ENCODE measurements at places on chromosomes 2 and 18.

DNA sequence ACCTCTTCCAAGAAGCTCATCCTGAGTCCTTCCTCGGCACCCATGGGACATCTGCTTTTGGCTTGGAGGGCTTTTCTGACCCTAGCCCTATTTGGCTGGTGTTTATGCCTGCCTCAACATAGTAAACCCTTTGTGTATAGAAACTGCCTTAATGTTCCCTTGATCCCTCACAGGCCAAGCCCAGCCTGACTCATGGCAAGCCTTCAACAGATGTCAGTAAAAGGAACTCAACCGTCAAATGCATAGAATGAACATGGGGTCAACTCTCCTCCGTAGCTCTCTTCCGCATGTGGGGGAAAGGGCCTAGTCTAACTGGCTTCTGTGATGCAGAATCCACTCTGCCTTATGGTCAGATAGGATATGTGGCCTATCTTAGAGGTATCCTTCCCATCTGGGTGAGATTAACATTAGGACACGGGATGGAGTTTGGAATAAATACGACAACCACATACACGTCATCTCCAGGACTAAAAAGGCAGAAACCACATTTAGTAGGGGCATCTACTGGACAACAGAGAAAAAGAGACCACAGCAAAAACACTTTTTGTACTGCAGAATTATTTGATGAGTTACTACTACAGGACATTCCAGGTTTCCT, 2.5 kb upstream of the NPAS2 start:
- DNase-seq = no peak

DNA sequence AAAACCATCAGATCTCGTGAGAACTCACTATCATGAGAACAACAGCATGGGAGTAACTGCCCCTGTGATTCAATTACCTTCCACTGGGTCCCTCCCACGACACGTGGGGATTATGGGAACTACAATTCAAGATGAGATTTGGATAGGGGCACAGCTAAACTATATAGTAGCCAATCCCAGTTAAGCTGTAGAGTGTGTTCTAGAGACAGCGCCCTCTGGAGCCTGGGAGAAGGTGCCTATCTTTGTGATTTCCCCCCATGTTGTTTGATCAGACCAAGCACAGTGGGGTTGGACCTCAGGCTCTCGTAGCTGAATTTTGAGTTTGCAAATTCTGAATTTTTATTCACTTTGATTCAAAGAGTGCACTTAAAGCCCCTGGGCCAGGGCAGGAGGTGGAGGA, 108.2 kb upstream of the TWIST2 start:
- DNase-seq = no peak

DNA sequence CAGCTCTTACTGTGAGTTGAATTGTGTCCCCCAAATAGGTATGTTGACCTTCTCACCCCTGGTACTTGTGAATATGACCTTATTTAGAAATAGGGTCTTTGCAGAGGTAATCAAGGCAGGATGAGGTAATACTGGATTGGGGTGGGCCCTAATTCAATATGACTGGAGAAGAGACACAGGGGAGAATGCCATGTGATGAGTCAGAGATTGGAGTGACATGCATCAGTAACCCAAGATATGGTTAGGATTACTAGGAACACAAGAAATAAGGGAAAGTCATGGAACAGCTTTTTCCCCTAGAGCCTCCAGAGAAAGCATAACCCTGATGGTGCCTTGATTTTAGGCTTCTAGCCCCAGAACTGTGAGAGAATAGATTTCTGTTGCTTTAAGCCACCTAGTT, 37.0 kb upstream of the ATP5MC3 start:
- no peak for DNase-seq

DNA sequence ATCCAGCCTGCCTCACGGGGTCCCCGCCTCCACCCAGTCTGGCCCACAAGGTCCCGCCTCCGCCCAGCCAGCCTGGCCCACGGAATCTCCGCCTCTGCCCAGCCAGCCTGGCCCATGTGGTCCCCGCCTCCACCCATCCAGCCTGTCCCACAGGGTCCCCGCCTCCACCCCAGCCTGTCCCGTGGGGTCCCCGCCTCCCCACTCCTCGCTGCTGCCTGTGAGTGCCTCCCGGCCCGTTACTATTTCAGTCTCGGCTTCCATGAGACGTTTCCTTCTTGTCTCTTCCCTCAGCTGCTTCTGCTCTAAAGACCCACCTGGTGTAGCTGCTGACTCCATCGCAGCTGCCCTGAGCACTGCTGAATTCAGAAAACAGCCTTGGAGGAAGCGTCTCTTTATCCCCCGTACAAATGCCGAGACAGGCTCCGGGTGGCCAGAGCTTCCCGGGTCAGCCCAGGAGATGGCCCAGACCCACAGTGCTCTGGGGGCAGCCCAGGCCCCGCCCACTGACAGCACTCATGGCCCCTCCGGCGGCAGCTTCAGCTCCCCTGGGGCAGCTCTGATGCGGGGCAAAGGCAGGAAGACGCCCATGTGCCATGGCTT, 69.8 kb downstream of the NFATC1 start:
- no peak for DNase-seq

GRCh38 chr2:202064881-202065230, 8.2 kb upstream of the KIAA2012 start:
- DNase-seq = no peak

DNA sequence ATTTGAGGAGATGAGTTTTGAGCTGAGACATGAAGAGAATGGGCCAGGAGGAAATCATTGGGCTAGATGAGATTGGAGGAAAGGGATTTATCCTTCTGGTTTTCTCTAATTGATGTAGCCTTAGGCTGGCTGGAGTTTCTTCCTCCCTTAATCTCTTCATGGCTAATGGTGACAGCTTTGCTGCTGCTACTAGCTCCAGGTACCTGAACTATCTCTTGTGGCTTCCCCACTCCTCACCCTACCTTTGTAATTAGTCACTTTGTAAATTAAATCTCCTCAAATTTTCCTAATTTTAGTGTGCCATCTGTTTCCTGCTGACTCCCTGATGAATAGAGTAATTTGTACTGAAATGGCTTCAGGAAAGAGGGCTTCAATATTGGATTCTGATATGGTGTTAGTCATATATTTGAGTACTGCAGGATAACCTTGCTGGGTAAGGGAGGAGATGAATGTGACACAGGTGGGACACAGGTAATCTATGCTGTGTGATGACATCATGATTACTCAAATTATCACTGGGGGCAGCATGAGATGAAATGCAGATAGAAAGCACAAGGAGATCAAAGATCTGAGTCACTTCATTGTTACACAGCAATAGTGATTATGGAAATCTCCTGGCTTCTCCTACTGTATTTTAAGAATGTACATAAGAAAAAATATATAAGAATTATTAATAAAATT, 1134.1 kb upstream of the DDX18 start:
- no peak for DNase-seq

DNA sequence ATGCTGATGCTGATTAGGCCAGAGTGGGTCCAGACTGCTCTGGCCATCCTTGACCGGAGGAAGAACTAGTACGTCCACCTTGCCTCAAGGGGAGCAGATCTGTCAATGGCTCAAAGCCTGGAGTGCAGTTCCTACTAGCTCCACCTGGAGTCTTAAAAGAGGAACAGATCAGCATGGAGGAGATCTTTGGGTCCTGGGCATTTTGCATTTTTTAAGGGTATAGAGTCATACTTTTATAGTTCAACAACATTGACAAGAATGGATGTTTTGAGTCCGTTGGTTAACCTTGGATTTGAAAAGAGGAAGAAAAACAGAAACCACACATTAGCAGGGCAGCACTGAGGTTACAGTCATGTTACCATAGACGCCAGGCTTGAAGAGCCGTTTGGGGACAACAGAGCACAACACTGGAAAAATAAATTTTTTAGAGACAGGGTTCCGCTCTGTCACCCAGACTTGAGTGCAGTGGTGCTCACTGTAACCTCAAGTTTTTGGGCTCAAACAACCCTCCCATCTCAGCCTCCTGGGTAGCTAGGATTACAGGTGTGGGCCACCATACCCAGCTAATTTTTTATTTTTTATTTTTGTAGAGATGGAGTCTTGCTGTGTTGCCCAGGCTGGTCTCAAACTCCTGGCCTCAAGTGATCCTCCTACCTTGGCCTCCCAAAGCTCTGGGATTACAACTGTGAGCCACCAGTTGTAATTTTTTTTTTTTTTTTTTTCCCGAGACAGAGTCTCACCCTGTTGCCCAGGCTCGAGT, 78.5 kb downstream of the PRKCE start:
- DNase-seq = peak; percentile 80

DNA sequence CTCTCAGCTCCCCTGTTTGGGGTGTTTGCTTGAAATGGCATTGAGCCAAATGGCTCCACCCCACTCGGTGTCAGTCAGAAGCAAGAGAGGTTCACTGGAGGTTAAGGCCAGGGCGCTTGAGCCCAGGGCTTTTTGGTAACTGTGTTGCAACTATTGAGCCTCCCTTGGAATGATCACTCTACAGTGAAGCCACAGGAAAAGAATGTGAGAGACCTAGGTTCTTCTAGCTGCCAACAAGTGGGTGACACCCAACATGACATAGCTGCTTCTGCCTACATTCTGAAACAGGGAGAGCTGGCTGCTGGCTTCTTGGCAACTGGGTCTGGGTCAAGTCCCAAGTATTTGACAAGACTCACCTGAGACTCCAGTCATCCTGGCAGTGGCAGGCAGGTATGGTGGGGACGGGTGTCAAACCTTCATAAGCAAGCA, 7.1 kb upstream of the GRHL1 start:
- no peak for DNase-seq

DNA sequence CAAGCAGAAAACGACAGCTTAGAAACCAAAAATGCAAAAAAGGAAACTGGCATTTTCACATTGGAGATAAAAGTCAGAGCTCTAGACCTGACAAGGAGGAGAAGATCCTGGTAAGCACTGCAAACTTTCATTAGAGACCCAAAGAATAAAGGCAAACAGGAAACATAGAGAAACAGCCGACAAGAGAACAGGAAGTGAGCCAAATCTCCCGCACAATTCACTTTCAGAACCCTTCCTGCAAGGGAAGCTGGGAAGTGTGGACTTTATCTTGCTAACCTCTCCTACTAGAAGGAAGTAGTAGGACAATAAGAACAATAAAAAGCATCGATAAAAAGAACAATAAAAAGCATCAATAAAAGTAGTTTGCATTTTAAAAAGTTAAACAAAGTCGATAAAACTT, 417.8 kb upstream of the SPHKAP start:
- DNase-seq = no peak

- DNase-seq = no peak
Measured at GRCh38 chr18:37428288-37428974, 137.2 kb downstream of the CELF4 start.

DNA sequence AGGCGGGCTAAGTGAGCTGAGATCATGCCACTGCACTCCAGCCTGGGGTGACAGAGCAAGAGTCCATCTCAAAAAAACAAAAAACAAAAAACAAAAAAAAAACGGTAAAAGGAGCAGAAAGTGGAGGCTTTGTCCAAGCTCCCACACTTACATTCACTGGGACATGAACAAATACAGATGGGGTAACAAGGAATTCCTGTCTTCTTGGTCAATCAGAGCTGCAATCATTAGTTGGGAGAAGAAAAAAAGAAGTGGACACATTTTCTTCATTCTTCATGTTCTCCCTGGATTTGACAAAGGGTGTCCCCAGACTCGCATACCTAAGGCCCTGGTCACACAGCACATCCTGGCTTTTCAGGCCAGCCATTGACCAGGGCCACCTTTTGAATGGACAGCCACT, 124.6 kb downstream of the SOCS6 start:
- DNase-seq = no peak

DNA sequence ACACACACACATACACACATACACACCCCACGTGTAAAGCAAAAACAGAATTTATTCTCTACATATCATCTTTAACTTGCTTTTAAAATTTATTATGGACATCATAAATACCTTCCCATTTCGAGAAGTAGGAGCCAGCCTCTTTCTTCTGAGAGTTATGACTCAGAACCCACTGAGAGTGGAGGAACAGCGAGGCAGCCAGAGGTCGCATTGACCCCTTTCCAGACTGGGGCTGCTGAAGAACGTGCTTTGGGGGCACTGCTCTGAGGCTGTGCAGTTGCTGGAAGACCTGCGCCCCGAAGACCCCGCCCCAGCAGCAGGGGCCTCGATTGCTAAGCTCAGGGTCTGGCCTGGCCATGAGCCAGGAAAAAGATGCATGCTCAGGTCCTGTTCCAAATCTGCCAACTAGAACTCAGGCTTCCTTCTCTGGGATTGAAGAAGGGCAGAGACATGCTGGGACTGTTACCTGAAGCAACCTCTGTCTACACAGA, 133.8 kb upstream of the TWIST2 start:
- no peak for DNase-seq

- DNase-seq = no peak
Measured at GRCh38 chr18:6979954-6980353, 137.6 kb downstream of the LAMA1 start.

GRCh38 chr2:239608723-239609122, 207.9 kb upstream of the HDAC4 start:
- DNase-seq = no peak

- DNase-seq = no peak
Measured at GRCh38 chr2:223943561-223944008, 1.6 kb downstream of the WDFY1 start.

- no peak for DNase-seq
Measured at GRCh38 chr2:40256649-40257048, 195.2 kb downstream of the SLC8A1 start.

GRCh38 chr18:11969904-11970835, 11.1 kb upstream of the IMPA2 start:
- no peak for DNase-seq

- no peak for DNase-seq
Measured at GRCh38 chr2:36079793-36080192, 275.8 kb upstream of the CRIM1 start.

DNA sequence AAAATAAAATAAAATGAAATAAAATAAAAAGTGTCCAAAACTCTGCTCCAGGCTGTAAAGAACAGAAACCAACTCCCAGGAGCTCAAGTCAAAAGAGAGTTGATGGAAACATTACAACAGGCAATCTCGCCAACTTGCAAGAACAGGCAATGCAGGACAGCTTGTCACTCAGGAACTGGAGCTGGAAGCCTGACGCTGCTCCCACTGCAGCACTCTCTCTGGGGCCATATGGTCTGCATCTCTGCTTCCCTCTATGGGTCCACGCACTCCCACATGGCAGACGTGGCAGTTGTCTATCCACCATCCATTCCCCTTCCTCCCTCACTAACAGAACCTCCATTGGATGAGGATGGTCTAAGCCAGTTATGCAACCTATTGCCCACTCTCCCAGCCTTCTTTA, 23.3 kb upstream of the ARPC2 start:
- DNase-seq = no peak

DNA sequence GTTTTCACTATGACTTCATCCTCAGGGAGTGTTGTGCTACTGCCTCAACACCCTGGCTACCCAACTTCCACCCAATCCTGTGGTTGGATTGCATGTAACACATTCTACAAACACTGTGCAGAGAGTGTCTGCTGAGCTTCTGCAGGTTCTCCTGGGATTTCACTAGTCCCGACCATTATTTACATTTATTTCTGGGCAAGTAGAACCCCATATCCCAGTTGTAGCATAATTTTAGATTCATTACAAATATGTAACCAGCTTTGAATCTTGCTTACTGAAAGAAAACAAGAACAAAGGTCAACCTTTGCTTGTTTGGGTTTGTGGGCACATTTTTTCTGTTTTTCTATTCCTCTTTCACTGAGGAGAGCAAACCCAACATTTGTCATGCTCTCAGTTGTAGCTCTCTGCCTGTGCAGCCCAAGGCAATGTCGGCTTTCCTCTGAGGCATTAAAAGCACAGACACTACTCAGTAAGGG, 2036.1 kb upstream of the LRRTM1 start:
- DNase-seq = no peak
